WTC11 (cell line): ENCODE measurements at places on chromosomes 3 and 15. TPM values are rescaled to one million over a fixed set of nuclear protein-coding genes. Genes with fewer than 3 reads are reported as not detected.

DNA sequence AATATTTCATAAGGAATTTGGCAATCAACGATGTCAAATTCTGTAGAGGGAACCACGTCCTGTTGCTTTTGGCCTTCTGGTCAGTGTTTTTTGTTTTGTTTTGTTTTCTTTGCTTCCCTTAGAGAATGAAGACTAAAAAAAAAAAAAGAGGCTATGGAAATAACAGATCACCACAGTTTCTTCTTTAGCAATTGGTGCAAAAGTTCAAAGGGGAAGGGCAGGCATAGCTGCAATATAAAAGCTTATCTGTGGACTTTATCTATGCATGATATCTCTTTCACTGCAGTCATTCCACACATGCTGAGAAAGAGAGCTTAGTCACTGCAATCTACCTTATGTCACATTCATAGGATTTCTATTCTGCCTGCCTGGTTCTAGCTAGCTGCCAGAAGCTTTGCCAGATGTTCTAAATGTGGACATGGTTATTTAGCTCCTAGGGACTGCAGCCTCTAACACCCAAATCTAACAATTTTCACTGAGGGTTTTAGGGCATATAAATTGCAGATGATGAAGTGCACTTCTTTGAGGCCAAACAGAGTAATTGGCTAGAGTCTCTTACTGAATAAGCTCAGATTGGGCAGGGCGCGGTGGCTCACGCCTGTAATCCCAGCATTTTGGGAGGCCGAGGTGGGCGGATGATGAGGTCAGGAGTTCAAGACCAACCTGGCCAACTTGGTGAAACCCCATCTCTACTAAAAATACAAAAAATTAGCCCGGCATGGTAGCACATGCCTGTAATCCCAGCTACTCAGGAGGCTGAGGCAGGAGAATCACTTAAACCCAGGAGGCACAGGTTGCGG lies 637.2 kb downstream of the NTRK3 start:
- H3K36me3 ChIP-seq = no peaks in the 10 kb centered on the region
- H3K27me3 ChIP-seq = no peaks in the 10 kb centered on the region
- no peak for DNase-seq
- no peak overlapping the region for H3K27ac ChIP-seq

- no peak overlapping the region for H3K27ac ChIP-seq
- H3K27me3 ChIP-seq = no peaks in the 10 kb centered on the region
- no peaks in the 10 kb centered on the region for H3K4me1 ChIP-seq
Measured at GRCh38 chr15:78194568-78194925, 39.8 kb downstream of the ACSBG1 start.

GRCh38 chr3:170584585-170585007 lies 1.3 kb downstream of the SLC7A14 start:
- no peak overlapping the region for H3K27ac ChIP-seq
- H3K36me3 ChIP-seq = no peaks in the 10 kb centered on the region
- peaks cover 63% of the 10 kb centered on the region for H3K27me3 ChIP-seq
- H3K4me3 ChIP-seq = peak overlapping the region; percentile 78
- peak; percentile 93 for DNase-seq
- H3K4me1 ChIP-seq = peaks cover 10% of the 10 kb centered on the region

DNA sequence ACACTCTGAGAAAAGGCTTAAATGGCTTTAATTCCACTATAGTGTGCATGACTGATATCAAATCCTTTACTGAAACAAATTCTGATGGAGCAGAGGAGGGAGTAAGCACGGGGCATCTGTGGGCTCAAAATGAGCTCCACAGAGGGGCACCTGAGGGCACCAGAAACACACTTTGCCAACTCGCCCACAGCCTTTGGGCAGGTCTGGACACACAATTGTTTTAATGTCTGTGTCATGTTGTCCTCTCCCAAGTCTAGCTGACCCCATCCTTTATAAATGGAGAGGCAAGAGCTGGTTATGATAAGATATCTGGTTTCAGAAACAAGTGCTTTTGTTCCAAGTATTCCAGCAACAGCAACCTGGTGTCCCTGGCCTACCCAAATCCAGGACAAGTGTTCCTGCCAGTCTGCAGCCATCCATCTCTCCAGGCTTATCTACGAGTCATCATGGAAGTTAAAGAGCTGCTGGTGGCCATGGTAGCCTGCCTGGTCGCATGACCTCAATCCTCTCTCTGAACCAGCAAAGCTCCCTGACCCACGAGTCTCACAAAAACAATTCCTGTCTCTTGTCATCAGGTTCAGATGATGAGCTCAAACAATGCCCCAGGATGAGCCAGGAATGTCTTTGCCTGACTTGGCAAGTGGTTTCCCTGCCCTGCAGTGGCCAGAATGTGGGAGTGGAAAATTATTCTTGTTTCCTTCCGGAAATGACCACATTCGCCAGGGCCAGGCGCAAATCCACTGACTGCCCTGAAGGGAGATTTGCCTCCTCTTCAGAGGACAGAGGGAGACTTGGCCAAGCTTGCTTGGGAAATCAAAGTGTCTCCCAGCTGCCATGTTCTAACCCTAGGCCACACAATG lies 64.4 kb upstream of the TPM1 start:
- H3K36me3 ChIP-seq = no peaks in the 10 kb centered on the region
- no peak for DNase-seq
- H3K27ac ChIP-seq = no peak overlapping the region
- peaks cover 8% of the 10 kb centered on the region for H3K4me1 ChIP-seq
- H3K4me3 ChIP-seq = no peak overlapping the region

DNA sequence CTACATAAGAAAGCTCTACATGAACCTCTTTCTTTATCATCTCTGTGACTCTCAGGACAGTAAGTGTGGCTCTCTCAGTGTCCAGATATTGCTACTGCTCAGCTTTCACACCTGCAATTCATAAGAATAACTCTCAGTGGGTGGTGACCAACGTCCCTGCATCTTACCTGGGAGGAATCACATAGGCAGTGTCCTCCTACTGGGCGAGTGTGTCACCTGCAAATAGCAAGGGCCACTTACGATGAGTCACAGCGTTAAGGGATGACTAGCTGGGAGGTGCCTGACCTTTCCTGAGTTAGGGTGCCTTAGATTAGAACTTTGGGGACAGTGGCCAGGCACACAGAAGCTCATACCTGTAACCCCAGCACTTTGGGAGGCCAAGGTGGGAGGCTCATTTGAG lies 90.8 kb upstream of the C3orf80 start:
- no peaks in the 10 kb centered on the region for H3K27me3 ChIP-seq
- no peak overlapping the region for H3K4me3 ChIP-seq
- H3K36me3 ChIP-seq = no peaks in the 10 kb centered on the region
- H3K27ac ChIP-seq = peak overlapping the region; percentile 63
- DNase-seq = no peak
- peaks cover 7% of the 10 kb centered on the region; the same call in 1 of the 2 replicates for H3K4me1 ChIP-seq

- peaks cover 35% of the 10 kb centered on the region for H3K4me1 ChIP-seq
- DNase-seq = no peak
- H3K27ac ChIP-seq = 0 out of 2 replicates have a peak overlapping the region, but pooled peaks have one; percentile 20
- no peaks in the 10 kb centered on the region for H3K27me3 ChIP-seq
- peaks cover 8% of the 10 kb centered on the region for H3K36me3 ChIP-seq
Measured at GRCh38 chr3:8519156-8519555, 17.5 kb downstream of the LMCD1 start.

- no peaks in the 10 kb centered on the region for H3K27me3 ChIP-seq
- no peak overlapping the region for H3K4me3 ChIP-seq
- no peak overlapping the region; the same call in 1 of the 2 replicates for H3K27ac ChIP-seq
- DNase-seq = no peak
- H3K36me3 ChIP-seq = no peaks in the 10 kb centered on the region
- H3K4me1 ChIP-seq = peaks cover 27% of the 10 kb centered on the region
Measured at GRCh38 chr3:54988302-54988837, 60.5 kb upstream of the LRTM1 start.

GRCh38 chr3:146037697-146038096 lies 123.3 kb downstream of the PLOD2 start:
- no peaks in the 10 kb centered on the region for H3K27me3 ChIP-seq
- no peak for DNase-seq
- no peak overlapping the region for H3K27ac ChIP-seq
- H3K4me1 ChIP-seq = peaks cover 9% of the 10 kb centered on the region
- no peaks in the 10 kb centered on the region for H3K36me3 ChIP-seq

GRCh38 chr15:72065801-72066200 lies 52.1 kb downstream of the MYO9A start:
- peaks cover 5% of the 10 kb centered on the region for H3K4me1 ChIP-seq
- H3K36me3 ChIP-seq = no peaks in the 10 kb centered on the region
- H3K27me3 ChIP-seq = no peaks in the 10 kb centered on the region
- H3K4me3 ChIP-seq = no peak overlapping the region

DNA sequence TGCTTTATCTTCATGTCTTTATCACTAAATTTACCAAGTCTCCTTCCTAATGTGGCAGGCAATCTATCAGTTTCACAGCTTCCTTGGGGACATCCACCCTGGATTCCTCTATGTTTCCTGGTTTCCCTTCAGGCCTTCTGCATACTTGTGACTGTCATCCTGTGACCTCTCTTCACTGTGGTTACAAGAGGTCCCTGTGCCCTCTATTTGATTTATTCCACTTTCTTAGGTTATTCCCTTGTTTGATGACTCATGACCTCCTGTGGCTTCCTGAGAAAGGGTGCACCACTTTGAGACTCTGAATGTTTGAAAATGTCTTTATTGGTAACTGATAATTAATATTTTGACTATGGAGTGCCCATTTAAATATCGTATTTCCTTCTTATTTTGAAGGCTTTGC lies 60.5 kb upstream of the KY start:
- DNase-seq = no peak
- no peaks in the 10 kb centered on the region for H3K4me1 ChIP-seq
- no peak overlapping the region for H3K4me3 ChIP-seq
- no peaks in the 10 kb centered on the region for H3K36me3 ChIP-seq

DNA sequence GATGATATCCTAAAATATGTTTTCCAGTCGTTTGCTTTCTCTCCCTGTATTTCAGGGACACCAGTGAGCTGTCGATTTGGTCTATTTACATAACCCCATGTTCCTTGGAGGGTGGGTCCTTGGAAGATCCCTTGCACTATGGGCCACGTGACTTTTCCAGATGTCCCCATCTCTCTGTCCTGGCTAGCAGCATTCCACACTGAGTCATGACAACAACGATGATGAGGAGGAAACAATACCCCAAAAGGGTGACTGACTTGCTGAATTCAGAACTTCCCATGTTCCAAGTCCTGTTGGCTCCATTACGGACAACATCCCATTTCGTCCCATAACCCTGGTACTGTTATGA lies 134.3 kb downstream of the NSMCE3 start:
- H3K36me3 ChIP-seq = no peaks in the 10 kb centered on the region
- peaks cover 17% of the 10 kb centered on the region for H3K4me1 ChIP-seq
- H3K27ac ChIP-seq = no peak overlapping the region
- H3K4me3 ChIP-seq = no peak overlapping the region
- no peak for DNase-seq

DNA sequence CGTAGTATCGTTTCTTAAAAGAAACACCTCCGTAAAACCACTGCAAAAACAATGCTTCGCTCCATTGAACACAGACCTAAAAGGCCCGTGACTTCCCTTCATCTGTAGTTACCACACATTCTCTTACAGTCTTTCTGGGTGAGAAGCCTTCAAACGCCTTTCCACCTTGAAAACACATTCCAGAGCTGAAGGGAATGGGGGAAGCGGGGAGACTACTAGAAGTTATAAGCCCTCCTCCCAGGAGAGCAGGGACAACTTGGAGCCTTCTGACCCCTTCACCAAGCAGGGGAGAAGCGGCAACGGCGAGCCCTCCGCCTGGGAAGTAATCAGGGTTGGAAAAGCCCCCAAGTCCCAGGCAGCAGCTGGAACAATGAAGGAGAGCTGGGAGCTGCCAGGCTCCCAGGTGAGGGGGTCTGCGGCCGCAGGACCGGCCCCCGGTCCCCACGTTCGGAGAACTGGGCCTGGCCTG lies 461 bp downstream of the SECISBP2L start:
- H3K4me1 ChIP-seq = peaks cover 17% of the 10 kb centered on the region
- no peak for DNase-seq
- no peaks in the 10 kb centered on the region for H3K36me3 ChIP-seq
- peak overlapping the region; percentile 96 for H3K4me3 ChIP-seq
- peak overlapping the region; percentile 76 for H3K27ac ChIP-seq

DNA sequence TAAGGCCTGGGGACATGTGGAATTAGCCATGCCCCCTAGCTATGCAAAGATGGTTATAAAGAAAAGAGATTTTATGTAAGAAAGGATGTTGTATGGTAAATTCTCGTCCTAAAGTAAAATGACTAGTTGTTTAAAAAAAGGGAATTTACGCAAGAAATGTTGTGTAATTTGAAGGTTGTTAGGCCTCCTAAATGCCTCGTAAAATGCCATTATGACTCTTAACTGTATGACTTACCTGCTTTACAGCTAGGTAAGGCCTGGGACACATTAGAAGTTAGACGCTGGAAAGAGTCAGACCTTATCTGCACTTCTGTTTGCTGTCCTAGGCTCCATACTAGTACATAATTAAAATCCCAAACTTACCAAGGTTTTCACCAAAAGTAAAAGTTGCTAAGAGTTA lies 17.5 kb upstream of the HHATL start:
- peaks cover 4% of the 10 kb centered on the region; the same call in 1 of the 2 replicates for H3K36me3 ChIP-seq
- no peaks in the 10 kb centered on the region for H3K4me1 ChIP-seq
- H3K27me3 ChIP-seq = no peaks in the 10 kb centered on the region

DNA sequence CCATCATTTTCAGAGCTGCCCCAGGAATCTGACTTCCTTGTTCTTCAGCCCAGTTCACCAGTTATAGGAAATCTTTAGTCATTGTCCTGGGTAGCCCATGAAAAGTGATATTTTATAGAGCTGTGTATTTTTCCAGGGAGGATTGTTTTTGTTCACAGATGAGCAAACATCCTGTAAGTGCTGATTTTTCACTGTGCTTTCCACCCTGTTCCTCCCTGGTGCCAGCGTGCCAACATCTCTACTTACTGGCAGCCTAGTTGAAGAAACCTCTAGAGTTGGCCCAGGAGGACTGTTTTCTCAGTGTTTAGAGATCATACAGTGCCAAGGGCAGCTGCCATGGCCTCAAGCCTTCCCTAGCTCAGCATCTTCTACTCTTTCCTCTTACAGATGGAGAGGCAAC lies 41.3 kb downstream of the ST6GAL1 start:
- H3K27me3 ChIP-seq = no peaks in the 10 kb centered on the region
- no peak for DNase-seq
- peaks cover 68% of the 10 kb centered on the region for H3K36me3 ChIP-seq
- peaks cover 39% of the 10 kb centered on the region for H3K4me1 ChIP-seq
- H3K4me3 ChIP-seq = no peak overlapping the region
- peak overlapping the region; percentile 44; the same call in 1 of the 2 replicates for H3K27ac ChIP-seq

DNA sequence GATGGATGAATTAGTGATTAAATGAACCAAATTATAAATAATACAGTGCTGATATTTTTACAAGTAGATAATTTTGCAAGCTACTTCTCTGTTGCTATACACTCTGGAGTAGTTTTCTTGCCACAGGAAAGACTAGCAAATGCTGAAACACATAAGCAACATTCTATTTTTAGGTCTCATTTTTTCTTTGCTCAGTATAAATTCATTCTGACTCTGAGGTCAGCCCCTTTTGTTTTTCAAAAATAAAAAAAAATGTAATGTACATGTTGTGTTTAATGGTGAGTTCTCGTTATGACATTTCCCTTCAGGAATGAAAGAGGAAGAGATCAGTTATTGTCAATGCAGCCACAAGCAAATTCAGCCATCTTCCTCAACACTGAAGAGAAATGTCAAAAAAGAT lies 24.9 kb downstream of the GJD2 start:
- no peak overlapping the region for H3K4me3 ChIP-seq
- no peak overlapping the region for H3K27ac ChIP-seq
- peaks cover 6% of the 10 kb centered on the region for H3K36me3 ChIP-seq
- H3K4me1 ChIP-seq = peaks cover 40% of the 10 kb centered on the region

- H3K4me1 ChIP-seq = peaks cover 12% of the 10 kb centered on the region
- peaks cover 3% of the 10 kb centered on the region for H3K36me3 ChIP-seq
Measured at GRCh38 chr15:29556380-29556779, 265.9 kb downstream of the TJP1 start.

The KIF7 gene
- 20.4 to 21.8 TPM (median 21.3 TPM) in 3 replicates for total RNA-seq

The PRR20G gene
- total RNA-seq = 0.18 TPM in 1 of 3 replicates, not detected in the others

The CHRNA3 gene
- 2.2 to 4.4 TPM (median 3.2 TPM) in 3 replicates for total RNA-seq

The ANKRD28 gene
- total RNA-seq = 42.7 to 51.6 TPM (median 43.8 TPM) in 3 replicates

The TNFAIP8L3 gene
- 0.25 to 0.39 TPM (median 0.34 TPM) in 3 replicates for total RNA-seq

The ZCWPW2 gene
- total RNA-seq = 0.22 to 0.34 TPM (median 0.27 TPM) in 3 replicates

The WNT5A gene
- 4.9 to 10.6 TPM (median 5.4 TPM) in 3 replicates for total RNA-seq

The LIPC gene
- total RNA-seq = not detected in 3 replicates

The COL8A1 gene
- 0.57 to 0.87 TPM (median 0.69 TPM) in 3 replicates for total RNA-seq

The SLC9C1 gene
- total RNA-seq = 1.4 to 3.5 TPM (median 2.5 TPM) in 3 replicates

The FANCD2OS gene
- total RNA-seq = not detected in 3 replicates
